Kidney (tissue), 22 donors: ENCODE measurements at places on chromosomes 5 and 9. TPM values are rescaled to one million over a fixed set of nuclear protein-coding genes. Genes with fewer than 3 reads are reported as not detected.

GRCh38 chr5:16169550-16169949, 10.0 kb downstream of the MARCHF11 start:
- H3K27me3 ChIP-seq, result no peaks in the 10 kb centered on the region
- DNase-seq, result no peak
- no peaks in the 10 kb centered on the region for H3K36me3 ChIP-seq
- no peaks in the 10 kb centered on the region for H3K4me1 ChIP-seq
- no peak overlapping the region for H3K27ac ChIP-seq
- H3K4me3 ChIP-seq, result no peak overlapping the region

GRCh38 chr5:129554134-129554904, 94.2 kb downstream of the ADAMTS19 start:
- no peak overlapping the region for H3K4me3 ChIP-seq
- no peak overlapping the region for H3K27ac ChIP-seq
- H3K27me3 ChIP-seq, result no peaks in the 10 kb centered on the region
- H3K36me3 ChIP-seq, result no peaks in the 10 kb centered on the region

GRCh38 chr5:67921004-67921601, 294.5 kb upstream of the PIK3R1 start:
- no peaks in the 10 kb centered on the region for H3K36me3 ChIP-seq
- H3K27ac ChIP-seq, result no peak overlapping the region

- H3K27ac ChIP-seq, result no peak overlapping the region
- no peaks in the 10 kb centered on the region for H3K36me3 ChIP-seq
- H3K27me3 ChIP-seq, result no peaks in the 10 kb centered on the region
- no peak overlapping the region for H3K4me3 ChIP-seq
- H3K4me1 ChIP-seq, result no peaks in the 10 kb centered on the region
- DNase-seq, result no peak
Observed at GRCh38 chr5:6251565-6252102, 126.7 kb downstream of the MED10 start.

DNA sequence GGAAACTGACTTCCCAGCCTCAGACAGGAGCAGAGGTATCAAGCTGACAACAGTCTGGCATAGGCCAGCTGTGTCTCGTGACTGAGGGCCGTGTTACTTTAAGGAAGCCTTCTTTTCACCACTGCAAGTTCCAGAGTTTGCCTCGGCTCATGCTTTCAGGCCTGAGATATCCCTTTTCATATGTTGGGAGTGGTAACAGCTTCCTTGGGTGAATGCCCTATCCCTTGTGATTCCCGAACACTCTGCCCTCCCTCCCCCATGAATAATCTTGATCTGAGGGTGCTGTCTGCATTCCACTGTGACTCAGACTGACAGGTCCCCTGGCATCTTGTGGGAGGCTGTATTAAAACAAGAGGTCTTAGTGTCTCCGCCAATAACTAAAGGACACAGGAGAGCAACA, 49.7 kb upstream of the ARL15 start:
- no peak overlapping the region for H3K27ac ChIP-seq
- no peaks in the 10 kb centered on the region for H3K27me3 ChIP-seq
- H3K4me1 ChIP-seq, result no peaks in the 10 kb centered on the region
- DNase-seq, result no peak

- no peaks in the 10 kb centered on the region for H3K4me1 ChIP-seq
- DNase-seq, result no peak
- H3K4me3 ChIP-seq, result no peak overlapping the region
- H3K27ac ChIP-seq, result no peak overlapping the region
- H3K36me3 ChIP-seq, result no peaks in the 10 kb centered on the region
- H3K27me3 ChIP-seq, result no peaks in the 10 kb centered on the region
Observed at GRCh38 chr5:98933445-98934072, 4.8 kb upstream of the CHD1 start.

- DNase-seq, result no peak
- H3K36me3 ChIP-seq, result no peaks in the 10 kb centered on the region
- H3K27ac ChIP-seq, result no peak overlapping the region
- H3K4me1 ChIP-seq, result no peaks in the 10 kb centered on the region
- H3K27me3 ChIP-seq, result no peaks in the 10 kb centered on the region
- no peak overlapping the region for H3K4me3 ChIP-seq
Observed at GRCh38 chr5:122435761-122436160, 123.7 kb downstream of the SNCAIP start.

DNA sequence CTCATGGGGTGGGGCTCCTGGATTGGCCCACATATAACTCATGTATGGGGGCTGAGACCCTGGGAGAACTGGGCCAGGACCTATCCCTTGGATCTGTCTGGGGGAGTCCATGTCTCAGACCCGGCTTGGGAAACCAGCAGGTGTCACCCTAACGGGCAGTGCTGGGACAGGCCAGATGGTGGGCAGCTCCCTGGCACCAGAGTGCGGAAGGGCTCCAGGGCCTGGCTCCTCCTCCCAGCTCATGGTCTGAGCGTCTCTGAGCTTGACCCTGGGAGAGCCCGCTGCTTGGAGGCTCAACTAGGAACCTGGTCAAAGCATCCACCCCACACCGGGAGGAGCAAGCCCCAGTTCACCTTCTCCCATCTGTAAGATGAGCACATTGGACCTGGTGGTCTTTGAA, 15.5 kb upstream of the NCS1 start:
- H3K27me3 ChIP-seq, result no peaks in the 10 kb centered on the region
- H3K4me3 ChIP-seq, result no peak overlapping the region
- H3K27ac ChIP-seq, result no peak overlapping the region
- peak; percentile 48 for DNase-seq
- H3K36me3 ChIP-seq, result no peaks in the 10 kb centered on the region

GRCh38 chr9:27468462-27469110, 55.5 kb upstream of the IFNK start:
- H3K36me3 ChIP-seq, result no peaks in the 10 kb centered on the region
- H3K27ac ChIP-seq, result no peak overlapping the region
- H3K27me3 ChIP-seq, result no peaks in the 10 kb centered on the region
- DNase-seq, result no peak
- no peak overlapping the region for H3K4me3 ChIP-seq

- H3K27ac ChIP-seq, result no peak overlapping the region
- H3K4me3 ChIP-seq, result no peak overlapping the region
- no peaks in the 10 kb centered on the region for H3K27me3 ChIP-seq
- no peak for DNase-seq
- no peaks in the 10 kb centered on the region for H3K36me3 ChIP-seq
- no peaks in the 10 kb centered on the region for H3K4me1 ChIP-seq
Observed at GRCh38 chr9:133946840-133947486, 45.2 kb downstream of the VAV2 start.

- peaks cover 10% of the 10 kb centered on the region for H3K4me1 ChIP-seq
- H3K36me3 ChIP-seq, result no peaks in the 10 kb centered on the region
- DNase-seq, result no peak
- H3K4me3 ChIP-seq, result no peak overlapping the region
- H3K27me3 ChIP-seq, result no peaks in the 10 kb centered on the region
Observed at GRCh38 chr5:138974227-138975063, 99.3 kb upstream of the LRRTM2 start.

DNA sequence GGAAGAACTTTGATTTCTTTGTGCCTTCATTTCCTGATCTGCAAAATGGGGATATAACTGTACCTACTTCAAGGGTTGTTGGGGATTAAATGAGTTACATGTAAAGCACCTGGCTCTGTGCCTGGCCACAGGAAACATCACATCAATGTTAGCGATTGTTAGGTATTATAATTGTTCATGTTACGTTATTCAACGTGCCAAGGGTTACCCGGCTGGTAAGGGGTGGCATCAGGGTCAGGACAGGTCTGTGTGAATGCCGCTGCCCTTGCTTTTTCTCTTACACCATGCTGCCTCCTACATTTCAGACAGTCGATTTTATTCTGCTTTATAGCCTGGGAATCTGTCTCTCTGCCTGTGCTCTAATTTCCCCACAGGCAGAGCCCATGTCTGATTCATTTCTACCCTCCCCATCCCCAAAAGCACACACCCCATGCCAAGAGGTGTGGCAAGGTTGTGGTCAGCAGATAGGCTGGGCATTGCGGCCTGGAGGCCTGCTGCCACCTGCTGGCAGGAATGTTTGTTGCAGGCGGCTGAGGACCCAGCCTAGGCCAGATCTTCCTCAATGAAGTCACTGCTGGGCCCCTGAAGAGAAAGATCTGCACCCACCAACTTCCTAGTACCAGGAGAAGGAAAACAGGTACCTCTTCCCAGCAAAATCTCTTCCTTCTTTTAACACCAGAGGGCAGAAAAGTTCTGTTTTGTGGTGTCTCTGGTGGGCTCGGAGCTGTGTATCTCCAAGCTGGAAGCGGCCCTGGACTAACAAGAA, 5.3 kb downstream of the ANKS6 start:
- peak overlapping the region; percentile 85 for H3K27ac ChIP-seq
- H3K27me3 ChIP-seq, result no peaks in the 10 kb centered on the region
- peak; percentile 92 for DNase-seq
- H3K36me3 ChIP-seq, result no peaks in the 10 kb centered on the region
- peak overlapping the region; percentile 33 for H3K4me3 ChIP-seq

DNA sequence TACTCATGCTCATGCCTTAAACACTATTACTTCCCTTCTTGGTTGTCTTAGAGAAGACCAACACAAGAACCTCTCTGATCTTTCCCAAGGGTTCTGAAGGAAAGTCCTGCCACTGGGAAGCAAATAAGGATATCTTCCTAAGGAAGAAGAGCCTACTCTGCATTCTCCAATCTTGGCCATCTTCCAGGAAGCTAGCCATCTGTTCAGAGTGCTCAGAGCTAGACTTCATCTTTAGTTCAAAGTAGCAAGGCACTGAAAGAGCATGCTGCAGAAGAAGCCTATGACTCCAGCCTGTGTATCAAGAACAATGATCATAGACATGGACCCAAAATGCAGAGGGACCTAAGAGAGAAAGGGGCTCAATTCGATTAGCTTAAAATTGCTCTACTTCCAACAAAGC, 114.7 kb downstream of the KIAA0825 start:
- no peaks in the 10 kb centered on the region for H3K4me1 ChIP-seq
- H3K4me3 ChIP-seq, result no peak overlapping the region
- H3K36me3 ChIP-seq, result no peaks in the 10 kb centered on the region
- no peaks in the 10 kb centered on the region for H3K27me3 ChIP-seq

- H3K27ac ChIP-seq, result no peak overlapping the region
- no peaks in the 10 kb centered on the region for H3K36me3 ChIP-seq
- no peaks in the 10 kb centered on the region for H3K4me1 ChIP-seq
Observed at GRCh38 chr5:42953041-42953440, 87.1 kb downstream of the ANXA2R start.

DNA sequence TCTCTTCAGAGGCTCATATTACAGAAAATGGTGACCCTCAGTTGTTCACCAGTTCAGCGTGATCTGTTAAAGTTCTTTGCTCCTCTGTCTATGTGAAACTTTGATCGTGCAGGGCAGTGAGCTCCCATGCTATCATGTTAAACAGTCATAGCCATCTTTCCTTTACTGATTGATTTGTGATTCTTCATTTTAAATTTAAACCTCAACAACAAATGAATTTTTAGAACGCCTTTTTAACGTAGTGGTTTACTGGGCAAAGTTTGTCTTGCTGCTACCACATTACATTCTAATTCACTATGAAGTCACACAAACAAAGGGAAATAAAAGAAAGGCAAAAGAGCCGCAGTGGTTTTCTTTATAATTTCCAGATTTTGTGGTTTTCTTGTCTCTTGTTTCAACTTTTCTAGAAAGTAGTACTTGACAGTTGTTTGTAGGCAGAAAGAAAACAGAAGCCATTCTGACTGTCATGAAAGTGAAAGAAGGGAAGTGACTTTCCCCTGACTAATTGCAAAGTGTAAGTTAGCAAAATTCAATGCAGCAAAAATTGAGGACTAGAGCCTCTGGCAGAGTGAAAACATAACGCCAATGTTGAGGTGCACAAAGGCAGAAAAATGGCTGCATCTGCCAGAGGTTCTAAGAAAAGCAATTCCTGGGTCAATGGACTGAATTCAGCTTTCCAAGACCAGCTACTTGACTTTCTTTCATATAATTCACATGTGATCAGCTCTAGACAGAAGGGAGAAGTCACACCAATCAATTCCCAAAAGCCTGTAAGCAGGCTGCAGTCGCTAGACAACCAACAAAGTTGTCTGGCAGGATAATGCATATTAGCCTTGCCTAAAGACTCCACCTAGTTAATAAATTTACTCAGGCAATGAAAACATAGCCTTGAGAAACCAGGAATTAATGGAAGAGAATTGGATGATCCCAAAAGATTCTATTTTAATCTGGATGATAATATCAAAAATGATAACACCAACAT, 7.1 kb upstream of the IFNA6 start:
- DNase-seq, result no peak
- H3K4me3 ChIP-seq, result no peak overlapping the region
- no peaks in the 10 kb centered on the region for H3K4me1 ChIP-seq
- H3K36me3 ChIP-seq, result no peaks in the 10 kb centered on the region
- H3K27ac ChIP-seq, result no peak overlapping the region

DNA sequence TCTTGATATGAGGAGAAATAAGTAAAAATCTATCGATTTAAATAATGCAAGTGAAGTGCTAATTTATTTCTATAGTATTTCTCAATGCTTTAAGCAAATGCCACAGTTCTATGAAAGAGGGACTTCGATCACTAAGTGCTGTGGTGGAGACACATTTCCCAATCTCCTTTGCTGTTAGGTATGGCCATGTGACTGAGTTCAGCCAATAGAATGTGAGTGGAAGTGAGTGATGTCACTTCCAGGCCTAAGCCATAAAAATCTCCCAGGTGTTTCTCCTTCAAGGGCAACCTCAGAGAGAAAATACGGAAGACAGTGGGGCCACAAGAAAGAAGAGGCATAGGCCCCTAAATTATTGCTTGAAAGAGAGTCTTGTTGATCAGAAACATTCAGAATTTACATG, 100.3 kb upstream of the ANKH start:
- H3K4me3 ChIP-seq, result no peak overlapping the region
- H3K36me3 ChIP-seq, result no peaks in the 10 kb centered on the region
- H3K27ac ChIP-seq, result no peak overlapping the region
- no peak for DNase-seq
- H3K4me1 ChIP-seq, result no peaks in the 10 kb centered on the region

GRCh38 chr9:132994410-132995120, 16.1 kb downstream of the GFI1B start:
- no peaks in the 10 kb centered on the region for H3K36me3 ChIP-seq
- DNase-seq, result no peak
- no peaks in the 10 kb centered on the region for H3K4me1 ChIP-seq

GRCh38 chr5:115496936-115497576, 47.5 kb downstream of the FEM1C start:
- DNase-seq, result no peak
- H3K27me3 ChIP-seq, result no peaks in the 10 kb centered on the region
- H3K4me3 ChIP-seq, result no peak overlapping the region
- no peaks in the 10 kb centered on the region for H3K4me1 ChIP-seq
- H3K27ac ChIP-seq, result no peak overlapping the region

Gene GRIN3A
- total RNA-seq, result 0.03 TPM

Gene PLAC8L1
- not detected for total RNA-seq

Gene TMEM215
- total RNA-seq, result not detected

Gene HTR1A
- total RNA-seq, result not detected

Gene PCDHB11
- total RNA-seq, result 4.3 TPM

Gene WDR38
- total RNA-seq, result 0.31 TPM

Gene NME5
- 20.6 TPM for total RNA-seq

Gene PCDHB4
- total RNA-seq, result 5.8 TPM

Gene PIP5KL1
- 3.0 TPM for total RNA-seq

Gene CA9
- 0.85 TPM for total RNA-seq

Gene PCDHB2
- 2.9 TPM for total RNA-seq

Gene HAVCR2
- total RNA-seq, result 14.6 TPM

Gene SLC1A1
- 19.0 TPM for total RNA-seq

Gene OR13C8
- total RNA-seq, result not detected

Gene FCN2
- total RNA-seq, result 3.6 TPM
